Inflammatory macrophage (primary cell): ENCODE measurements at places on chromosomes 5 and 9.

GRCh38 chr5:142659405-142659804, 26.5 kb downstream of the FGF1 start:
- no peak for DNase-seq

DNA sequence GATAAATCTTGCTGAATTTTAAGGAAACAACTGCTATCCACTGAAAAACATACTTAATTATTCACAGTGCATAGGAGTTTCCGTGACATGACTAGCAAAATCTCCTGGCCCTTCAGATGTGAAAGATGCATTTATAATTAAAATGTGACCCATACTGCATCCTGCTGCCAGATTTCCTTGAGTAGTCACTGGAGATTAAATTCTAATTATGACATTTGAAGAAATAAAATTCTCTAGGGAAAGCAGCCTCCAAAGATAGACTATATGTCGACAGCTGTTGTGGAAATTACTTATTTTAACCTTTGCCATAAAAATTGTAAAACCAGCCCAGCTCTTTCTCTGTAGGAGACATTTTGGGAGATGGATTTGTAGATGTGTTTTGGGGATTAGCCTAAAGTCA, 193.6 kb upstream of the SMC2 start:
- no peak for DNase-seq

DNA sequence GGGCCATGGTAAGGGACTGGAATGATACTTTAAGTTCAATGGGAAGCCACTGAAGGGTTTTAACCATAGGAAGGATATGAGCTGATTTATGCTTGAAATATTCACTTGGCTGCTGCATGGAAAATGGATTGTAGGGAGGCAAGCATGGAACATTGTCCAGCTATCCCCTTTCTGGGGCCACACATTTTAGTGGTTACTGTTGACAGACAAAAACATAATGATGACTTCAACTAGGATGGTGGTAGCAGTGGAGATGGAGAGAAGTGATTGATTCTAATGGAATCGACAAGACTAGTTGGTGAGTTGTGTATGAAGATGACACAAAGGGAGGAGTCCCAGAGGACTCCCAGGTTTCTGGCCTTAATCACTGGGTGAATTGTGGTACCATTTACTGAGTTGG, 6.2 kb upstream of the FCHSD1 start:
- no peak for DNase-seq

DNA sequence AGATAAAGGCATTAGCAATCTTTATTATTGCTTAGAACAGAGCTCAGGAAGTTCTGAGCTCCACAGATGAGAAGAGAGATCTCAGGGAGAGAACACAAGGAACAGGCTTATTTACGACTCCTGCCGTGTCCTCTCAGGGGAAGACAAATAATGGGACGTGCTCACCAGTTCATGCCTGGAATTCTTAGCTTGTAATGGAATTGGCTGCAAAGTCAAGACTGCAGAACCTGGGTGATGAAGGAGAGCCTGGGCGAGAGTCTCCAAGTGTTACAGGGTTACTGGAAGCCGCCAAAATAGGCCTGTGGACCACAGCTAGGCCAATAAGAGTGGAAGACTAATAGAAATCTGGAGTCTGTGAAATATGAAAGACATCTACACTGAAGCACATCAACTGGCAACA, 174.5 kb upstream of the ADAMTSL1 start:
- DNase-seq, result no peak

GRCh38 chr9:90616806-90617205, 25.8 kb downstream of the DIRAS2 start:
- DNase-seq, result no peak

DNA sequence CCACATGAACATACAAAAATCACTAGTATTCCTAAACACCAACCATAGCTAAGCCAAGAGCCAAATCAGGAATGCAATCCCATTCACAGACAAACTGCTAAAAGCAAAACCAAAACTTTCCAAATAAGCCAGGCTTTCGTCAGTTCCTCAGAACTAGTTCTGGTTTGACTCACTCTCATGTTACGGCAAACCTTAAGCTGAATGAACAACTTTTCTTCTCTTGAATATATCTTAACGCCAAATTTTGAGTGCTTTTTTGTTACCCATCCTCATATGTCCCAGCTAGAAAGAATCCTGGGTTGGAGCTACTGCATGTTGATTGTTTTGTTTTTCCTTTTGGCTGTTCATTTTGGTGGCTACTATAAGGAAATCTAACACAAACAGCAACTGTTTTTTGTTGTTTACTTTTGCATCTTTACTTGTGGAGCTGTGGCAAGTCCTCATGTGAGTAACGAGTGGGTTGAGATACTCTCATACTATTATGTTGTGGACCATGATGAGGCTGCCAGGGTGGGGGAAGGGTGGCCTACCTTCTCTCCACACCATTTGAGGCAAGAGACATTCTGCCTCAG, at the start of gene PDCD1LG2:
Gene PDCD1LG2, plus strand, starts transcription at position 172 of the 572 bp plus-strand sequence. CDS start 12,016 bp downstream, outside the sequence.
- peak; percentile 79 for DNase-seq

GRCh38 chr5:78808380-78808779, 159.8 kb upstream of the LHFPL2 start:
- DNase-seq, result no peak

DNA sequence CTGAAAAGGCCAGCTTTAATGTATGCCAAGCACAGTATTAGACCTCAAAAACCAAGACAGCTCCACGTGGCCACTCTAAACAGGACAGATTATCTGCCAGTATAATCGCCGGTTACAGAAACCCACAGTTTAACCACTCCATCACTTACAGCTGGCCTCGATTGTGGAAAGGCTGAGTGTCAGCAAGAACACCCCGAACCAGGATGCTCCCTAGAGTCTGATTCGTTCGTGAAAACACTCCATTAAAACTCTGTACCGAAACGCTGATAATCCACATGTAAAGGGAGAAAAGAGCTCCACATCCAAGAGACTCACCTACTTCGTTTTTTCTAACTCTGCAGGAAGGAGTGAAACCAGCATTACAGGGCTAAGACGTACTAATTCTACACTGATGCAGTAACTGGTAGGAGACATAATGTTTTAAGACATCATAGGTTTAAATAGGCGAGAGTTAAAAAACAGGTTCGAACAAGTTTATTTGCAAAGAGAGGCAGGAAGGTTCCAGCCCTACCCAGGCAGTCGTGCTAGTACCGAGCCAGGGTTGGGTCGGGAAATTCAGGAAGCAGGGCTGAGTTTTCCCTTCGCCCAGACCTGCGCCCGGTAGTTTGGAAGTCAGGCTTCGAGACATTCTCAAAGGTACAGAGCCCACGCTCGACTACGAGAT, 949 bp downstream of the SERINC5 start:
- no peak for DNase-seq

GRCh38 chr9:444528-444927, 229.9 kb downstream of the DOCK8 start:
- DNase-seq, result no peak

DNA sequence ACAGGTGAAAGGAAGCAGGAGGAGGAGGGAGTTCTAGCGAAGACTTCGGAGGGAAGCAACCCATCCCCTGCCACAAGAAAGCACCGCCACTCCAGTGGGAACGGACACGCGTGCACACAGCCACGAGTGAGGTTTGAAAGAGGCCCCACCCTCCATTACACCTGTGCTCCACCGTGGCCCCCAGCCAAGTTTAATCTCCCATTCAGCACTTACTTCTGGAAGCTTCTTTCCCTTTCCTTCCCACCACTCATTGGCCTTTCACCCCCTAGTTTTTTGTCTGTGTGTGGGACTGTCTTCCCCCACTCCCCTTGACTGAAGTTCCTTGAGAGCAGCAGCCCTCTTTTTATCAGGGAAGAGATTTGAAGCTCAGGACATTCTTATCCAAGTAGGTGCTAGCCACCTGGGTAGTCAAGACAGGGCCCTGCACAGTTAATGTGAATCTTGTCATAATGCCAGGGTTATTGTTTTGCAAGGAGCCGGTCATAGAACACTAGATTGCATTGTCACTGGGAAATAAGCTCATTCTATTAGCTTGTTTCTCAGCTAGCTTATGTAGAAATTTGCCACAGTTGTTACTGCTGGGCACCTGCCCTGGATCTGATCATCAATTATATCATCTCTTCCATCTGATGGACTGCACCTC, 256.0 kb downstream of the DOCK8 start:
- no peak for DNase-seq
